ENCODE measurements at places on chromosomes 11 and 22. TPM values are rescaled to one million over a fixed set of nuclear protein-coding genes. Genes with fewer than 3 reads are reported as not detected.

Gene KCNK4
- total RNA-seq = not detected

DNA sequence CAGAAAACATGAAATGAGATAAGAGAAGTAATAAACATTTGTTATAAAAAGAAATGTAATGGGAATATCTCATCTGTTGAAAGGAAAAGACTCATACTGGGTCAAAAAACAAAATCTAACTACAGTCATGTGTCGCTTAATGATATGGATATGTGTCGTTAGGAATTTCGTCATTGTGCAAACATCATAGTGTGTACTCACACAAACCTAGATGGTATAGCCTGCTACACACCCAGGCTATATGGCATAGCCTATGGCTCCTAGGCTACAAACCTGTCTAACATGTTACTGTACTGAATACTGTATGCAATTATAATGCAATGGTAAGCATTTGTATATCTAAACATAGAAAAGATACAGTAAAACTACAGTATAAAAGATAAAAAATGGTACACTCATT, 89.8 kb upstream of the ZC3H12C start:
- no peak for DNase-seq

Gene DEPDC7
- total RNA-seq = 6.9 TPM

Gene DCHS1
- total RNA-seq = 12.6 TPM

- DNase-seq = no peak
Observed at GRCh38 chr11:130510407-130511006, 62.1 kb downstream of the ADAMTS15 start.

GRCh38 chr11:95697614-95698408, 91.8 kb downstream of the FAM76B start:
- no peak for DNase-seq

Gene SLC5A12
- total RNA-seq = 0.90 TPM

Gene CNTF
- 283 TPM for total RNA-seq

All from tibial nerve (tissue), 4 donors.